Stimulated activated CD4-positive, alpha-beta T cell treated with anti-CD3 and anti-CD28 coated beads, TNF-alpha, amount 100 ng/mL, for 4 hours (primary cell): ENCODE measurements at places on chromosomes 1 and 21.

GRCh38 chr1:156794506-156795373 is 21.9 kb downstream of the SH2D2A start:
- no peak for DNase-seq

DNA sequence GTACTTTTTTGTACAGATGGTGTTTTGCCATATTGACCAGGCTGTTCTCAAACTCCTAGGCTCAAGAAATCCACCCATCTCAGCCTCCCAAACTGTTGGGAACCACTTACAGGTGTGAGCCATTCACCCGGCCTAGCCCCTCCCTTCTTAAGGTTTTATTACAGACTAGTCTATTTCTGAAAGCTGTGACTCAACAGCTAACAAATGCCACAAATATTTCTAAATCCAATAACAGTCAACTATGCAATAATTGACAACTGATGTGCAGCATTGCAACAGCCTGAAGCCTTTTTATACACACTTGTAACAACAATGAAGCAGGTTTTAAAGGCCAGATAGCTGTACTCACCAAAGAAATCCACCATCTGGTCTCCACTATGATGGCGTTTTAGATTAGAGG is 51.4 kb downstream of the GRIK1 start:
- DNase-seq: no peak

DNA sequence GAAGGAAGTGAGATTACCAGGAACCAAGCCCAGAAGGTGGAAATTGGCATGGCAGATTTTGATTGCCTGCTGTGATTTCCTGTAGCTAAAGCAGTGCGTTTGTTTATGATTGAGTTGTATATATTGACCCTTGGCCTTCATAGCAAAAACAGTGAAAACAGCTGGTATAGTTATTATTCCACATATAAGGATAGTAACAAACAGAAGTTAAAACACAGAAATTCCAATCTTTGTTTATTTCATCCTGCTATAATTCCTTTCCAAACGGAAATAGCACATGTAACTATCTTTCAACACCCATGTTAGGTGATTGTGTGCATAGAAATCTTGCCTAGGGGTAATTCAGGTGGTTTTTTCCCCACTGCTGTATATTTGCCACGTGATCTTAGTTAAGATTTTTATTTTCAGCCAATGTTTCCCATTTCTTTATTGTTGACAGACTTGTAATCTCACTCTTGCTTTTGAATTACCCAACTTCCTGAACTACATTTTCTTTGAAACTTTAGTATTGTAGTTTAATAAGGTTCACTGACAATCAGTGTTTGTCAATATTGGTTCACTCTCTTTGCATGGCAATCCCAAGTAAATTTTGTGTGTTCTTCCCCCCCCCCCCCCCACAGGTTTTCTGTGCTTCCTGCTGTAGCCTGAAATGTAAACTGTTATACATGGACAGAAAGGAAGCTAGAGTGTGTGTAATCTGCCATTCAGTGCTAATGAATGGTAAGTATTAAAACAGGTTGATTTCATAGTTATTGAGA is 102.7 kb downstream of the CC2D1B start:
- no peak for DNase-seq

DNA sequence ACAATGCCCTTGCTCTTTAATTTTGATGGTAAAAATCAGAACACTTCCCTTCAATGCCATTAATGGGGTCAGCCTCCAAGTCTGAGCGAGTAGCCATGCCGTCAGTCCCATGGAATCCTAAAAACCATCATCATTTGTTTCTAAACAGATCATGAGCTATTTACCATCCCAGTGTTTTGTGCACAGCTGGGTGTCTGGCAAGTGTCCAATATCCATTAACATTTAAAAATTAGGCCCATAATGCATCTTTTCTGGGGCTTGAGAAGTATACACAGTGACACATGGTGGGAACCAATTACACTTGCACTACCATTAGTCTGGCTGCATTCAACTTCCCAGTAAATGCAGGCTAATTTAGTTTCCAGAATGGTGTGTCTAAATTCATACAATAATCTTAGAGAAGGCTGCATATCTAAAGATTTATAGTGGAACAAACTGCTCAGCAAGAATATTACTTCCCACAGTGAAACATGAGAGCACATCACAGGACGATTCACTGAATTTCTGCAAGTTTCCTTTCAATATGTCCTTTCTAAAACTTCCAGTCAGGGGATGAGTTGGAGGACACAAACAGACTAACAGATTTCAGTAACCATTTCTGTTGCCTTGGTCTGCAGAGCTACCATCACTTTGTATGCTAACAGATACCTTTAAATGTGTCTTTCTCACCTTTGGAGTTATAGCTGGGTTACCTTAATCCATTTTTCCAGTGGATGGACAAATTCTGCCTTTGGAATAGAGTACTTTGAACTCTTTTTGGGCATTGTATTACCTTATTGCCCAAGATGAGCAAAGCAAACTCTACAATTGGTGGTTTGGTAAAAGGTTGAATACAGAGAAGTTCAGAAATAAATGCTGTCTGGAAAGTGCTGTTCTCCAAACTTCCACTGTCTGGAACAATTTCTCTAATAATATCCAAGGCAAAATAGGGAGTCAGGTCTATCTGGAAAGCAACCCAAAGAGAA is 258.0 kb downstream of the PTBP2 start:
- DNase-seq: no peak

DNA sequence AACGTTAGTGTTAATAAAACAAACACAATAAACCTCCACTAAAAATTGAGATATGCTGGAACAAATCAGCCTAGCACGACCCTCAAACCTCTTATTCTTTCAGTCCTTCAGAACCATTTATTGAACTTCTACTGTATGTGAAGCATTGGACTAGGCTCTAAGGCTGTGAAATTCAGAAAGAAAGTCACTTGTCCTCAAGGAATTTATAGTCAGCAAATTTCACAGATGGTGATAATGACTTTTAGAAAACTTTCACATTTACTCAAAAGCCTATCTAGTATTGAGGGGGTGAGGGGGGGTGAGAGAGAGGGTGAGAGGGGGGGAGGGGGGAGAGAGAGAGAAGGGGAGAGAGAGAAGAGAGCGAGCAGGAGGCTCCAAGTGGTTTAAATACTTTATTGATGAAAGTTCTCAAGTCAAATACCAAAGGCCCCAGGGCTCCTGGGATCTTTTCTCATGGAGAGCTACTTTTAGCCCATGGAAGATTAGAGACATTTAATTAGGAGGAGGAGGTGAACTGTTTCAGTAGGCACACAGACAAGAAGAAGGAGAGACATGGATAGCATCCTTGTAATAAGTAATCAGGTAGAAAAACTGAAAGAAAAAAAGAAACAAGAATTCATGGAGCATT is 66.3 kb upstream of the SSX2IP start:
- DNase-seq: no peak

- no peak for DNase-seq
Observed at GRCh38 chr1:37845049-37845646, 14.2 kb downstream of the MTF1 start.

DNA sequence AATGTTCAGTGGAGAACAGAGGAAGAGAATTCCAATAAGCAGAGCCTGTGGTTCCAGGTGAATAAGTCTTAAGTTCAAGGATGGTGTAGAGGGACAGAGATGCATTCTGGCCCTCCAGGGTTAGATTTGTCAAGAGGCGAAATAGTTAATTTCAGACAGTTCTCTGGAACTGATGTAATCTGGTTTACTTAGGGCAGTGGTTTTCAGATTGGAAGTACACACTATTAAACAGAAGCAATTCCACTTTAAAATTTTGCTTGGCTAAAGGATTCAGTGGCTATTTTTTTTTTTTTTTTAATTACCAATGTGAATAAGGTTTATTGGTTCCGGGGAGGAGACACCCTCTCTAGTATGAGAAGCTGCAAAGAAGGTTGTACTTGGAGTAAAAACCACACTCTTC is 25.3 kb upstream of the MYOCOS start:
- no peak for DNase-seq

DNA sequence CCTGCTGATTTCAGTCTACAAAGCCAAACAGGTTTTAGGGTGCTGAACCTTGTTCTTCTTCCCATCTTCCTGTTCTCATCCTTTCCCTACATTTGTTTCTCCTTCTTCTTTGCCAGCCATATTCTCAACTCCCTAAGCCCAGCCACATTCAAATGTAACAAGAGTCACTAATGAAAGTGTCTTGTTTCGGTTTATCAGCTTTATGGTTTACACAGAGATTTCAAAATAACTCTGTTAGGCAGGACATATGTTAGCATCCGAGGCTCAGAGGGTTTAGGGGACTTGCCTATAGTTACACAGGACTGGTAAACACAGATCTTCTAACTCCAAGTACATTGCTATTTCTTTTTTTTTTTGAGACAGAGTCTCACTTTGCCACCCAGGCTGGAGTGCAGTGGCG is 61.3 kb downstream of the NDUFS5 start:
- DNase-seq: no peak

DNA sequence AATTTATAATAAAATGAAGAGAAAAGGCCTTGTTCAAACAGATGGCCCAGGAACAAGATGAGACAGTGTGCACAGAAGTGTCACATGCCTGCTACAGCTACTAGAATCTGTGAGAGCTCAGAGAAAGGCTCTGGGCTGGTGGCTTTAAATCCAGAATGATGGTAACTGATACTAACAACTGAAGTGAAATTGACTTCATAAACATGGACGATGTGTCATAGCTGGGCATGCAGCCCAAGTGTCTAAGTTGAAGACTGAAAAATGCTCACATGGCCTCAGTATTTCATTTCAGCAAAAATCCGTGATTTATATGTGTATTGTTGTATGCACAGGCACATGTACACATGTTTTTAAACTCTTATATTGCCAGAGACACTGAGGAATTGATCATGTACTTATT is 208.3 kb upstream of the RUNX1 start:
- no peak for DNase-seq

DNA sequence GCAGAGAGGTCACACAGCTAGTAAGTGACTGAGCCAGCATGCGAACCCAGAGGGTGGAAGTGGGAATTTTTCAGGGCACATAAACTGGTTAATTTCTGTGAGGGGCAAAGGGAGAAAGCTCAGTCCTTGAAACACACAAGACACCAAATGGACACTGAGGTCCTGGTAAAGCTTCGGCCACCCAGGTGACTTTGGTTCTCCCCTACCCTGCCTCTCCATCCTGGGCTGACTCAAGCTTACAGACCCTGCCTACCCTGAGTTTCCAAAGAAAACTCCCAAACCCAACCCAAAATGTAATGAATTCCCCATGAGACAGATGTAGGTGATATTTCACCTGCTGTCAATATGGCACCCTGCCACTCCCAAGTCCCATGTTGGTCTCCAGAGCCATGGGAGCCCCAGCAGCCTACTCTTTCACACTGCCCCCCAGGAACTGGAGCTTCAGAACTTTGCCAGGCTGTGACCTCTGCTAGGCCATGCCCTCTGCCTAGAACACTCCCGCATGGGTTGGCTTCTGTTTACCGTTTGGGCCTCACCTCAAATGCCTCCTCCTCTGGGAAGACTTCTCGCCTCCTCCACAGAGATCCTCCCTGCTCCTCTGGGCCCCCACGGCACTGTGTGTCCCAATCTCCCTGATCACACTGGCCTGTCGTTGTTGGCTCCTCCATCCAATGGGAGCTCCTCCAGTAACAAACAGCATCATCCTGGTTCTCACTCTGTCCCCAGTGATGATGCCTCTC is 3.7 kb upstream of the LRP8 start:
- DNase-seq: no peak

DNA sequence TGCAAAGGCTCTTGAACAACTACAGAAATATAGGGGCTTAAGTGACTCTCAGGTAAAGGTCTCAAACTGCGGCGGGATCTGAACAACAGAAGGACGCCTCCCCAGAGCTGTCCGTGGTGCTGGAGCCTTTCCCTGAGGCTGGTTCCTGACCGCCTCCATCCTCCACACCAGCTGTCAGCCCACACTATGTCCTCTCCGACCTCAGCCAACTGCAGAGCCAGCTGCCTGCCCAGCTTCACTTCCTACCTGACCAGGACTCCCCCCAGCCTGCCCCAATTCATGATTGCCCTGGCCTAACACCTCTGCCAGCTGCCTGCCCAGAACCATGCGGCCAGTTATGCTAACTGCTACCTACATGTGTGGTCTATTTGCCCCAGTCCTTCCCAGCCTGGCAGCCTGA is 63.6 kb upstream of the ZC3H12A start:
- no peak for DNase-seq

GRCh38 chr1:31685795-31686194 is 18.0 kb downstream of the COL16A1 start:
- no peak for DNase-seq

- no peak for DNase-seq
Observed at GRCh38 chr1:41101076-41101475, 79.6 kb upstream of the SLFNL1 start.

- no peak for DNase-seq
Observed at GRCh38 chr1:196152086-196152485, 456.2 kb downstream of the KCNT2 start.

- no peak for DNase-seq
Observed at GRCh38 chr21:44773291-44773932, 28.2 kb downstream of the UBE2G2 start.

DNA sequence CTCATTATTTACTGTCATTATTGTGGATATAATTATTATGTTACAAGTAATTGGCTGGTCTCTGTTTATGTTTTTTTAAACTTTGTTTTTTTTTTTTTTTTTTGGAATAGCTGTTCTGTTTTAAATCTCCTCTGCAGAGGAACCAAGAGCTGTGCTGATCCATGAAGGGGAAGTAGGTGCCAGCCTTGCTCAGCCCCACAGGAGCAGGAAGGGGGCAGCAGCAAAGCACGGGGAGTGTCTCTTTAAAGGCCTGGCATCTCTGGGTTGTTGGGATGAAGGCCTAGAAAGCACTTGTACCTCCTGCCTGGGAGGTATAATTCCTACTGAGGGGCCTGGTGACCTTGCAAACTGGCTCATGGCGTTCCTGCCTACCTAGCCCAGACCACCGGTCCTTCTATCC is 2.5 kb upstream of the GRHL3 start:
- no peak for DNase-seq

DNA sequence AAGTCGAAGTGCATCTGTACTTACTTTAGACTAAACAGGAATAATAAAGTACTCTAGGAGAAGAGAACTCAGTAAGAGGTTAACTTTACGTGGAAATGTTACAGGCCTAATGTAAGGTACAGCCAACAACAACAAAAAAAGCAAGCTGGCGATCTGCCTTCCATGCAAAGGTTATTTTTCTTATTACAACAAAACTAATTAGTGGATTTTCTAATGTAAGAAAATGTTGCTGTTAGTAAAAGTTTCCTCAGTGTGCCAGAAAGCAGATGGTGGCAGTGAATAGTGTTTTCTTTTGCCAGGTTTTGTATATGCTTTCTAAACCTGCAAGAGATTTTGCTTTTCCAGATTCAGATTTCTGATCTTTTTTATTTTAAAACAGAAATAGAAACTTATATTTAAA is 179.2 kb downstream of the NFIA start:
- no peak for DNase-seq

DNA sequence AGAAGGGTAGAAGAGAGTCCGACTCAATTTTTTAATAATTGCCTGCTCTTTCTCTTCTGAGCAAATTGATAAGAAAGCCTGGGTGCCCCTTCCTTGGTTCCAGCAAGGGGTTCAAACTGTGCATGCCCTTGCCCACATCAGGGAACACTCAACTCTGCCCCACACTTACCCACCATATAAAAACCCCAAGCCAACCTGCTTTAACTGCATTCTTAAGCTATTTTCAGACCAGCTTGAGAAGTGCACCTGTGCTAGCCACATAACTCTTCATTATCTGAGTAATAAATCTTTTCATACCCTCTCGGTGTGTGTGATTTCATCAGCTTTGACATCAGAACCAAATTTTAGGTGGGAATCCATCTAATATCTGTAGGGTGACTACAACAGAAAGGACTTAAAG is 509.6 kb downstream of the MRPL39 start:
- DNase-seq: no peak
